ENCODE measurements at places on chromosomes 12 and 14.

GRCh38 chr14:60160422-60160821 lies 4.8 kb downstream of the DHRS7 start:
- DNase-seq: no peak

DNA sequence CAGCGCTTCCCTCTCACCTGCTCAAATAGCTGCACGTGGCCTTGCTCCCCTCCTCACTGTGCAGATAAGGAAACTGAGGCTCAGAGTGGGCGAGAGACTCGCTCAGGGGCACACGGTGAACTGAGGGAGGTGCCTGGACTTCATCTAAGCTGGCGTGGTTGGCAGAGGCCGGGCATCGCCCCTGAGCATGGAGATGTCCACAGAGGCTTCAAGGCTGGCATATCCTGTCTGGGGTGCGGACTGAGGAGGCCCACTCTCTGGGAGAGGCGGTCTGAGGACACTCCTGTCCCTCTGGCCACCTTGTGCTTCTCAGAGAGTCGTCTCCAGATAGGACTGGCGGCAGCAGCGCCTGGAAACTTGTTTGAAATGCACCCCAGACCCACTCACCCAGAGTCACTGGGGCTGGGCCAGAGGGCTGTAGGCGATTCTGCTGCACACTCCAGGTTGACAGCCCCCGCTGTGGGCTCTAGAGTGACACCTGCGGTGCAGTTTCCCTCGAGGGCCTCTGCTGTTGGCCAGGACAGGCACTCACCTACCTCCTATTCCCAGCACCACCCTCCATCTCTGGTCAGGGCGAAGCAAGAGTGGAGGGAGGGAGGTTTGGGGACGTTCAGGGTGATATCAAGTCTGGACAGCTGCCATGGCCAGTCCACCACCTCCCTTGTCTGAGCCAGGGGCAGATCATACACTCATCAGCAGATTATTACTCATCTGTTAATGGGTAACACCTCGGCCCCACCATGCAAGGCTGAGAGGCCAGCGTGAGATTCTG lies 11.2 kb upstream of the LBHD2 start:
- no peak for DNase-seq

DNA sequence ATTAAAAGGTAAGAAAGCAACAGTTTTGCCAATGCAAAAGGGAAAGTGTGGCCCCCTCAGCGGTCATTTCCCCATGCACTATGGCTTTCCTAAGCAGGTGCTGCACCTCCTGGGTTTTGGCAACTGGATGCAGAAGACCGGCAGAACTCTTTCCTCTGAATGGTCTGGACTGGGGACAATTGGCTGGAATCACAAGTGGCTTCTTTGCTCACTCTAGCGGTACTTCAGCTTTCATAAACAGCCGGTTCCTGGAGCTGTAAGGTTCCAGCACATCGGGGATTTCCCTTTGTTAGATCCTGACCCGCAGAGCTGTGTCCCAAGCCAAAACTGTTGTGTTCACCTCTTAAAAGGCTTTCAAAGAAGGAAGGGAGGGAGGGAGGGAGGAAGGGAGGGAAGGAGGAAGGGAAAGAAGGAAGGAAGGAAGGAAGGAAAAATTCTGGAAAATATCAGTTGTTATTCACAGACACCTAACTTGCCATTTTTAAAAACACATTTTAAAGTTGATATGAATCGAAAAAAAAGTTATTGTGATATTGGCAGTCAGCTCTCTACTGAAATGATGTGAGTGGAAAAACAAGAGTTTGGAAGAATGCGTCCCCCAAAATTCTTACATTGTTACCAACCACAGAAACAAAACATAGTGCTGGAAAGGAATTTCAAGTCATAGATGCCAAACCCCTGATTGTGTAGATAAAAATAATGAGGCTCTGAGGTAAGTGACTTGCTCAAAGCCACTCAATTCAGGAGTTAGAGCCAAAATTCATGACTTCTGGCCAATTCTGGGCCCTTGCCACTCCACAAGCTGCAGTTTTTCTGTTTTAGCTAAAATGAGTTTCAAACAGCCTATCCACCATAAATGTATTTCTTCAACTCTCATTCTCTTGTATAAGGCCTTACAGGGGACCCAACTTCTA lies 220.6 kb upstream of the HMGA2 start:
- DNase-seq: no peak

GRCh38 chr12:3242199-3242863 lies 165.2 kb downstream of the TSPAN9 start:
- no peak for DNase-seq

DNA sequence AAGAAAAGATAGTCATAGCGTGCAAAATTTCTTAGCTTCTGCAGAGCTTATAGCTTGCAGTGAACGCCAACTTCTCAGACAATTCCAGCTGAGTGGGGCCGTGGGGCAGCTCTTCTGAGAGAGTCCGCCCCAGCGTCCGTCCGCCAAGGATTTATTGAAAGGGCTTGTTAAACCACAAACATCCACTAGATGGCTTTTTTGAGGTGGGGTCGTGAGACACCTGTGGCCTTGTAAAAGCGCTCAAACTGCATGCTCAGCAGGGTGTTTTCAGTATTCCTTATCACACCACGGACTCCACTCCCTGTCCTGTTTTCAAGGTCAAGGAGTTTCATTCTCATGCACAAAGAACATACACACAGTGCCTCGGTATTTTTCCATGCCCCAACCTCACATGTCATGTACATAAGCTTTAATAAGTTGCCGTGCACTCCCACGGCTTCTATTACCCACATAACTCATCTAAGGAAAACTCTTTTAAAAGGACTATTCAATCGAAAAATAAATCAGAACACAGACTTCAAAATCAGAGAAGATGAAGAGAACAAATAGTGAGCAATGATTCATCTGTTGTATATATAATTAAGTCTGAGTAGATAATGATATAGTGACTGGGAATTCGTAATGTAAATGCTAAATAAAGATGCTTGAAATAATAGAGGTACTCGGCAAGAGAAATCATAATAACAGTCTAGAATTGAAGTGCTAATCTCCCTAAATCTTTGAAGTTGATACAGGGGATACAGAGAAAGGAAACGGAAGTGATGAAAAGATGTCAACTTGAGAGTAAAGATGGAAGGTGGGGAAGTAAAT lies 46.7 kb downstream of the WBP11 start:
- DNase-seq: no peak

DNA sequence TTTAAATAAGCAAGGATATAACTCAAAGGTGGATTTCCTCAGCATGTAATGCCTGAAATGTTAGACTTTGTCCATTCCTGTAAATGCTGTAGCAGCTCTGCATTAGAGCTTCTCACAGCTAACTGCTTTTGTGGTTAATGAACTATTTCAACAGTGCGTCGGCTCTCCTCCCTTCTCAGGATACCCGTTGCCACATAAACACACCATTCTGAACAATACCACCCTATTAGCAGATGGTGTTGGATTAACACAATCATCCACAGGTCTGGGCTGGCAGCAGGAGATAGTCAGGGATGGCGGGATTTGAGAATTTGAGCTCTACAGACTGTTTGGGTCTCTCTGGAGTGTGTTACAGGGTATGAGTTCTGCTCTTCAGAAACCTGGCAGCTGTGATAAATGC lies 33.5 kb upstream of the C12orf42 start:
- no peak for DNase-seq

- no peak for DNase-seq
Measured at GRCh38 chr12:124159655-124160054, 135.2 kb upstream of the RFLNA start.

All from GOT3 (cell line).